ENCODE measurements at places on chromosomes 4 and X. TPM values are rescaled to one million over a fixed set of nuclear protein-coding genes. Genes with fewer than 3 reads are reported as not detected.
A peak's percentile ranks its signal among the peaks of the same experiment; 100 is the strongest.

The VCX gene
- total RNA-seq = not detected

The DMRTC1 gene
- total RNA-seq = not detected

The DNASE1L1 gene
- total RNA-seq = 36.5 TPM

- DNase-seq = no peak
- H3K4me3 ChIP-seq = no peak overlapping the region
- H3K27ac ChIP-seq = no peak overlapping the region
- peaks cover 3% of the 10 kb centered on the region for H3K4me1 ChIP-seq
- peaks cover 7% of the 10 kb centered on the region for H3K36me3 ChIP-seq
- H3K27me3 ChIP-seq = no peaks in the 10 kb centered on the region
These were observed 6.9 kb downstream of the MOB1B start for GRCh38 chr4:70908993-70909556.

GRCh38 chr4:110898290-110898689 lies 275.4 kb upstream of the PITX2 start:
- no peak for DNase-seq
- peaks cover 4% of the 10 kb centered on the region for H3K27me3 ChIP-seq
- H3K36me3 ChIP-seq = no peaks in the 10 kb centered on the region
- no peak overlapping the region for H3K27ac ChIP-seq

GRCh38 chrX:110836451-110836850 lies 40.8 kb upstream of the CHRDL1 start:
- DNase-seq = no peak
- H3K27me3 ChIP-seq = no peaks in the 10 kb centered on the region
- H3K36me3 ChIP-seq = no peaks in the 10 kb centered on the region
- H3K27ac ChIP-seq = no peak overlapping the region
- H3K4me3 ChIP-seq = no peak overlapping the region

DNA sequence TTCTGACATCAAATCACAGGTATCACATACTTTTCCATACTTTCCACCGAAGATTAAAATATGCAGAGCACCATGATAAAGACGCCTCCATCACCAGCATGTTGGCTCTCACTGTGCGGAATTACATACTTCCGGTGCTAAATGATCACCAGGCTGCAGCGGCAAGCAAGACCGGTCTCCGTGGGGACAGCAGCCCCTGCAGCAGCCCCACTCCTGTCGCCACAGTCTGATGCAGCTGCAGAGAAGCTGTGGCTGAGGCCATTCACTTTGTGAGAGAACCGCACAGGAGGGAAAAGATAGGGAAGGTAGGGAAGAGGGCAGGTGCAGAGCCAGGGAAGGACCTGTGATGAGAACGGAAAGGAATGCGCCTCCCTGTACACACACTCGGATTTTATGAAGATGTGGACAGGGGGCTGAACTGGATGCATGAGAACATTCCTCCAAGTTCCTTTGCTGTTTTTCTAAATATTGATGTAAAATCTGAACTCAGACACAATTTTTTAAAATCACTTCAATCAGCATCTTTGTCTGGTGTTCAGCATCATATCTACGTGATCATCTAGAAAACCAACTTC lies 38.3 kb downstream of the AFAP1 start:
- no peaks in the 10 kb centered on the region for H3K36me3 ChIP-seq
- no peak overlapping the region for H3K4me3 ChIP-seq
- DNase-seq = no peak
- H3K4me1 ChIP-seq = no peaks in the 10 kb centered on the region
- no peaks in the 10 kb centered on the region for H3K27me3 ChIP-seq
- no peak overlapping the region for H3K27ac ChIP-seq

GRCh38 chrX:10190367-10190766 lies 33.6 kb downstream of the CLCN4 start:
- no peaks in the 10 kb centered on the region for H3K27me3 ChIP-seq
- no peaks in the 10 kb centered on the region for H3K36me3 ChIP-seq
- no peaks in the 10 kb centered on the region for H3K4me1 ChIP-seq
- DNase-seq = peak; percentile 28
- H3K27ac ChIP-seq = no peak overlapping the region

- H3K27ac ChIP-seq = no peak overlapping the region
- no peaks in the 10 kb centered on the region for H3K36me3 ChIP-seq
These were observed 106.2 kb upstream of the KLF8 start for GRCh38 chrX:56125946-56126345.

DNA sequence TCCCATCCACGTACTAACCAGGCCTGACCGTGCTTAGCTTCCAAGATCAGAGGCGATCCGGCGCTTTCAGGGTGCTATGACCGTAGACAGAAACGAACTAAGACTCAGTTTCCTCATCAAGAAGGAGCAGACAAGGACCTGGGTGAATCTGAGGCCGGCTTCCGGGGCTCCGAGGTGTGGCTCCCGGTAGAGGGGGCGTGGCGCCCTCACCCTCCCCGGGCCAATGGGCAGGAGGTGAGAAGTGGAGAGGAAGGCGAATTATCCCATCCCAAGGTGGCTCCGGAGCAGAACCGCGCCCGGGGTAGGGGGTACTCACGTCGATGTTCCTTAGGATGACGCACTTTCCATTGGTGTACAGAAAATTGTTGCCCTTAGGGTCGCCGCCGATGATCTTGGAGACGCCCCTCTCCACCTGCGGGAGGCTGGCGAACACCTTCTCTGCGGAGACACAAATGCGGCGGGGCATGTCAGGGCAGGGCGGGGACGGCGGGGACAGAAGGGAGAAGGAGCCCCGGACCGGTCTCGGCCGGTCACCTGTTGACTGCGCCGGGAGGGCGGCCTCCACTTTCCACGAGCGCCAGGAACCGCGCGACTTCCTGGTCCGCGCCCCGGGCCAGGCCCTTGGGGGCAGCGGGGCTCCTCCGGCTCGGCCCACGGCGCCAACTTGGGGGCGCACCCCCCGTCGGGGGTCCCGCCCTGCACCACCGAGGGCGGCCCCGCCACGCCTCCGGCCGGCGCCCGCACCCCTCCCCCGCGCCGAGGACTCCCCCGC lies 616 bp downstream of the WDR1 start:
- peak overlapping the region; percentile 97 for H3K27ac ChIP-seq
- peaks cover 60% of the 10 kb centered on the region for H3K4me1 ChIP-seq
- DNase-seq = peak; percentile 54
- H3K4me3 ChIP-seq = peak overlapping the region; percentile 63
- peaks cover 44% of the 10 kb centered on the region for H3K36me3 ChIP-seq

GRCh38 chr4:135418353-135418752 lies 1216.8 kb upstream of the PABPC4L start:
- no peak overlapping the region for H3K4me3 ChIP-seq
- H3K27ac ChIP-seq = no peak overlapping the region
- no peak for DNase-seq
- no peaks in the 10 kb centered on the region for H3K27me3 ChIP-seq
